ENCODE measurements at places on chromosomes 6 and 20.

DNA sequence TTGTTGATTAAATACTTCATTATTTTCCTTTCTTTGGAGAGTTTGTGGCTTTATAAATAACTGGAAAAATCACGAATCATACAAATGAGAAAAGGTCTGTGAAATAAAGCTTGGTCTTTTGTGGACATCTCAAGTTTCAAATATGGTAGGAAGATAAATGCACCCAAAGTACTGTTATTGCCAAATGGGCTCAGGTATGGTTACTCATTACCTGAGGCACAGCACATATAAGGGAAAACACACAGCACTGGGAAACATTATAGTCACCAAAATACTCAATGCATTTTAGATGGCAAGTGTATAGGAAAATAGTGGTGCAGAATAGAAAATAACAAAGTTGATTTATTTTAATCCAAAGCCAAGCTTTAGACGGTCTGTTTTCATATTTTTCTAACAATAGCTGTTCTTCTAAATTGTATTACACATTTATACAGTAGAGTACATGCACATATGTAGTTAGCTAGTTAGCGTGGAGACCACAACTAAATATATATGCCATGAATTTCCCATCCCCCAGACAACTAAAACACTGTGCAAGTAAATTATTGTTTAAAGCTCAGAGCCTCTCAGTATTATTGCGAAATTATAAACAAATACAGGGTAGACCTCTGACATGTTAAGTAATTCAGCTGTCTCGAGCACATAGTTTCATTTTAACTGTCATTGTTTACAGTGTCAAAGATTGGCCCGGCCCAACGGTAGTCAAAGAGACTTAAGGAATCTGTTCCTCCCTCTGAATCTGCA, 336.0 kb downstream of the SYNE1 start:
- DNase-seq, result no peak

- DNase-seq, result no peak
These were observed 2.7 kb downstream of the SLC32A1 start for GRCh38 chr20:38726804-38727606.

- no peak for DNase-seq
These were observed 74.2 kb downstream of the RIOK1 start for GRCh38 chr6:7463785-7464184.

GRCh38 chr6:136467186-136467585, 83.0 kb downstream of the MAP7 start:
- no peak for DNase-seq

GRCh38 chr6:54020334-54020733, 90.9 kb upstream of the MLIP start:
- DNase-seq, result no peak

GRCh38 chr6:3517350-3517749, 60.5 kb upstream of the SLC22A23 start:
- DNase-seq, result no peak

- DNase-seq, result no peak
These were observed 4.4 kb downstream of the C6orf89 start for GRCh38 chr6:36890112-36890663.

DNA sequence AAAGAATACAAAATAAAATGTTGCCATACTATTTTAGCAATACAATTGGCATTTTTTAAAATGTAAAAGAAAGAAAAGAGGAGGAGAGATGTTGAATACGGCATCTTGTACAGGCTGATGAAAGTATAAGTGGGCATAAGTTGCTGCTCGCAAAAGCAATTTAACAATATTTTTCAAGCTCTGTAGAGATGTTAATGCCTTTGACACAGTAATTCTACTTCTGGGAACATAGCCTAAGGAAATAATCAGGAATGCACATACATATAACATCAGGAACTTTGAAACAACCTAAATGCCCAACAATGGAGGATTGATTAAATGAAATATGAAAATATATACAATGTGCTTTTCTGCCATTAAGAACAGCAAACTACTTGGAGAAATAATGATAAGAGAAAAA, 80.2 kb downstream of the LRRC1 start:
- no peak for DNase-seq
